ENCODE measurements at places on chromosomes 3 and 15. TPM values are rescaled to one million over a fixed set of nuclear protein-coding genes. Genes with fewer than 3 reads are reported as not detected.

DNA sequence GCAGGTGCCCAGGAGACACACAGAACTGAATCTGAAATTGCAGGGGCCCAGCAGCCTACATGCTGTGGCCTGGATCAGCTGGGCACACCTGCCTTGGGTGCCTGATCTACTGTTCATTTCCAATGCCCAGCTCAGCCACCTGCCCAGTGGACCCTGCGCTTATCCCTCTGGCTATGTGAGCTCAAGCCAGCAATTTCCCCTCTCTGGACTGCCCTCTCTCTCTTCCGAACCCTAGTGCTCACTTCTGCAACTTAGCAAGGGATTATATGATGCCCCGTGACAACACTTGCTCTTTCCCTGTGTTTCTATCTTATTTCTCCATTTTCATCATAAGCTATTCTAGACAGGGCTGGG is 276.0 kb downstream of the UACA start:
- DNase-seq: no peak

GRCh38 chr3:72630327-72630968 is 217.8 kb downstream of the SHQ1 start:
- no peak for DNase-seq

DNA sequence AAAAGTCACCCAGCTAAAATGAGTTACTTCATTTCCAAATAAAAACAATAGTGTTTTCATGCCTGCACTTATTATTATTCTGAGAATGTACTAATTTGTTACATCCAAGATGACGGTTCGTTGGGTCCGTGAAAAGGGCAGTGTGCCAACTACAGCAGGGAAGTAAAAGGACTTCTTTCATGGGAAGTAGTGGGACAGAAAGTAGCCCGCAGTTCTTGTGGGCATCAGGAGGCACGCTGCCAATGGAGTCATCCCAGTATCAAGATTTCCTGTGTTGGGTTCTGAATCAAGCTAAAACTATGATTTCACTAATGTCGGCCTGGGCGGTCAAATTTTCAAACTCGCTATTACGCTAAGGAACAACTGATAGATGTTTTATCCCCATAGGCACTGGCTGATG is 254.5 kb upstream of the SOX2 start:
- no peak for DNase-seq

CD80 gene
- 0.44 TPM for polyA plus RNA-seq

CASR gene
- 27.2 TPM for polyA plus RNA-seq

CEP19 gene
- polyA plus RNA-seq: 6.5 TPM

SLC27A2 gene
- 68.0 TPM for polyA plus RNA-seq

GRCh38 chr3:64081235-64081630 is 57.9 kb upstream of the PSMD6 start:
- DNase-seq: no peak

- DNase-seq: no peak
Observed at GRCh38 chr15:88654430-88655102, 15.8 kb downstream of the ISG20 start.

All from right renal pelvis (tissue), 4 donors.